ENCODE measurements at places on chromosomes 11 and 22. TPM values are rescaled to one million over a fixed set of nuclear protein-coding genes. Genes with fewer than 3 reads are reported as not detected.

Gene TRPC6
- 14.3 TPM for total RNA-seq

Gene PHF21A
- 53.5 TPM for total RNA-seq

Gene TYR
- not detected for total RNA-seq

GRCh38 chr11:33899400-33900037, 7.6 kb upstream of the LMO2 start:
- DNase-seq: peak; percentile 92

- DNase-seq: no peak
Measured at GRCh38 chr11:107731941-107732688, 20.3 kb upstream of the SLN start.

- no peak for DNase-seq
Measured at GRCh38 chr22:41939981-41940831, 6.7 kb downstream of the CENPM start.

DNA sequence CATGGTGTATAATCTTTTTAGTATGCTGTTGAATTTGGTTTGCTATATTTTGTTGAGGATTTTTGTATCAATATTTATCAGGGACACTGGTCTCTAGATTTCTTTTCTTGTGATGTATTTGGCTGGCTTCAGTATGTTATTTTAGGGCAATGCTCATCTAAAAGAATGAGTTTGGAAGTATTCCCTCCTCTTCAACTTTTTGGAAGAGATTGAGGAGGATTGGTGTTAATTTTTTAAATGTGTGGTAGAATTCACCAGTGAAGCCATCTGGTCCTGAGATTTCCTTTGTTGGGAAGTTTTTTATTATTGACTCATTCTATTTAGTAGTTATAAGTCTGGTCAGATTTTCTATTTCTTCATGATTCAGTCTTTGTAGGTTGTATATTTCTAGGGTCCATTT, 22.1 kb upstream of the SPATA19 start:
- DNase-seq: no peak
